ENCODE measurements at places on chromosomes 5 and 9.
A peak's percentile ranks its signal among the peaks of the same experiment; 100 is the strongest.

DNA sequence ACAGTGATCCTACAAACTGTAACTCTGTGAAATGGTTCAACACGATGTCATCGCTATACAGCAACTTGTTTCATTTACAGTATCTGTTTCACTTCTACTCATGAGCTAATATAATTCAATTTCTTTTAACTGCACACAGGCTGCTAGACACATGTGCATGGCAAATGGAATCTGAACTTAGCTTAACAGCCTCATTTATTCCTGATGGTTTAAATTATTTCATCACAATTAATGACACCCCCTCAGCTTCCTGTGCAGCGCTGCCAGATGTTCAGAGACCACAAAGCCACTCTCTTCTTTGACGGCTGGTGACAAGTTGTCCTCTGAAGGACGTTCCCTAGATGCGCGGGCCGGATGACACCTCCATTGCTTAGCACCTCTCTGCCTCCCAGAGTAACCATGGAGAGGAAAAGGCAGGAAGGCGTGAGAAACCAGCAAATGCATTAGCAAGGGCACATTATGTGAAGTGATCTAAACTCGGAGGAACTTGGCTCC, 191.1 kb downstream of the BNC2 start:
- peak; percentile 31 for DNase-seq

- DNase-seq: no peak
Measured at GRCh38 chr9:129406278-129407225, 214.3 kb downstream of the C9orf50 start.

DNA sequence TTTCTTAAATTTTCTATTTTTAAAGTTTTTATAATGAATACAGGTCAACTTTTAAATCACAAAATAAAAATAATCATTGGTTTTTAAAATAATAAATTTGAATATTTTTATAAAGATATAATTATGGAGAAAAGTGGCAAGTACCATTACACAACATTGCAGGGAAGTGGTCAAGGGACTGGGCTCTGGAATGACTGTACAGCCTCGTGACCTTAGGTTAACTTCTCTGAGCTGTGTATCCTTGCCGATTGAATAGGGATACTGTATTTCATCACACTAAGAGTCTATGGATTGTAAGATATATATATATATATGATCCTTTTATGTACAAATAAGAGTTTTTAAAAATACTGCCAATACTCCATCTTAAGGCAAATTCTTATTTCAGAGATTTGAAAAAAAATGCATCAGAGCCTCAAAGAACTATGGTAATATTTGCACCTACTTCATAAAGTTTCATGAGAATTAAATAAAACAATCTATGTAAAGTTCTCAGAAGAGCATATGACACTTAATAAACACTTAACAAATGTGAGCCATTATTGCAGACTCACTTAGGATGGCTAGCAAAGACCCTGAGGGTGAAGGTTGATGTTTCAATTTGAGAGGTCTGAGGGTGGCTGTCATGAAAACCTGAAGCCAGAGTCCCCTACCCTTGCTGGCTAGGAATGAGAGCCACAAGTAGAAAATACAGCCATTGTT, 136.5 kb downstream of the CCDC192 start:
- DNase-seq: no peak

DNA sequence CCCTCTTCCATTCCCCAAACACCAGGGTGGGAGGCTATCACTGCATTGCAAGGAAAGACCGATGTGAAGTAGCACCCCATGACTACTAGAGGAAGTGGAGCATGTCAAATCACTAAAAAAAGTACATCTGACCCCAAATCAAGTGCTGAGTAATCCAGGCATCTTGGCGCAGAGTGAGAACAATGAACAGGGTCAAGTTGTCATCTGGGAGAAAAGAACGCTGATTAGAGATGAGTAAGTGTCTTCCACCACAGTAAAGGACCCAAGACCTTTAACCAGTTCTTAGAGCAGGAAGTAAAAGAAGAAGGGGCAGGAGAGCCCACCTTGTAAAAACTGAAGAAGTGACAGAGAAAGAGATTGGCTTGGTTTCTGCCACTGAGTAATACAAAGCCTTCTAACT, 75.0 kb upstream of the RAD23B start:
- DNase-seq: no peak

GRCh38 chr5:60576425-60576824, 123.5 kb downstream of the DEPDC1B start:
- DNase-seq: no peak

DNA sequence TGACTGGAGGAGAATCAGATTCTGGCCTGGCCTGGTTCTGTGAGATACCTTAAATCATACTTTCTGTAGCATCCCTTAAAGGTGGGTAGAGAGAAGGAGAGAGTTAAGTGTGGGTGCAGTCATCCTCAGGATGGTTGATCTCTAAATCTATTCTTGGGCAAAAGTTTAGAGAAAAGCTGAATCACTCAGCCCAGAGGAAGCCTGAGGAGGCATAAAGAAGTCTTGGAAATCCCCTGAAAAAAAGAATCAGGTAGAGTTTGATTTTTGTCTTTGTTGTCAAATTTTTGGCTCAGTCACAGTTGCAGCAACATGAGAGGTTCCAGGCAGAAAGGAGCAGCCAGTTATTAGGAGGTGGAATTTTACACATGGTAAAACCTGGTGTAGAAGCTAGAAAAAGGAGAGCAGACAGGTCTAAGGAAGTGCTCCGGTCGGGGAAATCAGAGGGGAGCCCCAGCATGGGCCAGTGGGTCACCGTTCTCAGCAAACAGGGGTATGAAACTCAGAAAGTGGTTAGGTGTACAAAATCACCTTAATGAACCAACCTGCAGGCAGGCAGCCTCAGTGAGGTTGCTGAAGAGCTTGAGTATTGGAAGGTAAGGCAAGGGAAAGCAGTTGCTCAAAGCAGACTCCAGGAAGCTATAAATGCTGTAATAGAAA, 116.2 kb upstream of the CNTLN start:
- no peak for DNase-seq

- no peak for DNase-seq
Measured at GRCh38 chr5:149130121-149130914, 11.0 kb upstream of the ABLIM3 start.

- DNase-seq: no peak
Measured at GRCh38 chr5:129971714-129972113, 67.4 kb downstream of the CHSY3 start.

- peak; percentile 71 for DNase-seq
Measured at GRCh38 chr5:11904265-11904906, at the start of gene CTNND2. TSS of gene CTNND2 (minus strand) at chr5:11904446. CDS start at chr5:11903853, 593 bp downstream.
